ENCODE measurements at places on chromosomes 16 and 17.

DNA sequence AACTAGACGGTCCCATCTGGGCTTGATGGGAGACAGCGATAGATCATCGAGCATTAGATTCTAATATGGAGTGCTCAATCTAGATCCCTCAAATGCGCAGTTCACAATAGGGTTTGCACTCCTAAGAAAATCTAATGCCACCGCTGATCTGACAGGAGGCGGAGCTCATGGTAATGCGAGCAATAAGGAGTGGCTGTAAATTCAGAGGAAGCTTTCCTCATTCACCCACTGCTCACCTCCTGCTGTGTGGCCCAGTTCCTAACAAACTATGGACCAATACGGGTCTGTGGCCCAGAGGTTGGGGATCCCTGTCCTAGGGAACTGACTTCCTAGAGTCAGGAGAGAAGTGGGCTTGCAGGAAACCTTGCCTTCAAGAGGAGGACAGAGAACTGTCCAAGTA lies 25.2 kb upstream of the AMZ2 start:
- DNase-seq, result no peak

GRCh38 chr17:44793885-44794842 lies 35.4 kb downstream of the ADAM11 start:
- no peak for DNase-seq

GRCh38 chr16:29158785-29159184 lies 173.9 kb downstream of the LAT start:
- no peak for DNase-seq

- peak; percentile 73 for DNase-seq
These were observed 27.8 kb upstream of the MEAK7 start for GRCh38 chr16:84532291-84532724.

- DNase-seq, result no peak
These were observed 134.7 kb upstream of the ELAC2 start for GRCh38 chr17:13152501-13152900.

- no peak for DNase-seq
These were observed 29.1 kb upstream of the MED13 start for GRCh38 chr17:62094175-62094574.

DNA sequence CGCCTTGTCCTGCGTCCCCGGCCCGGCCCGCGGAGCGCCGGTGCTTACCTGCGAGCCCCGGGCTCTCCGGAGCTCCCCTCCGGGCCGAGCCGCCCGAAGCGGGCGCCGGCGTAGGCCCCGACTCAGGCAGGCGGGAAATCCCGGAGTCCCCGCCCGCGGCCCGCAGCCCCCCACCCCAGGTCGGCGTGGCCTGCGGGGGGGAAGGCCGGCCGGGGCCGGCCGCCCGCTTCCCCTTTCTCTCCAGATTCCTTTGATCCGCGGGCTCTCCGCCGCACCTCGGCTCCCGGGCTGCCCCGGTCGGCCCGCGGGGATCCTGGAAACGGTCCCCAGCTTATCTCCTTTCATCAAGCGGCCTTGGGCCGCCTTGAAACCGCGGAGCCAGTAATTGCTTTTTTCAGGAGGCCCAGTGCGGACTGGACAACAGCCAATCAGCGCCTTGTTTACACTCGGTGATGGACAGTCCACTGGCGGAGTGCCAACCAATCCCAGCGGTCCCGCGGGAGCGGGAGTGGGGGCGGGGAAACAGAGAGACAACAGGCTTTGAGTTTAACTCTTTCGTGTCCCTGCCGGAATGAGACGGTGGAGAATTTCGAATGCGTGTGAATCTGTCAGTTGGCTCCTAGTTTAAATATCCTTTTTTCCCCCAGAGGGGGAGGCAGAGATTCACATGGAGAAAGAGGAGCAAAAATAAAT lies 1.4 kb upstream of the BAHCC1 start:
- peak; percentile 100 for DNase-seq

DNA sequence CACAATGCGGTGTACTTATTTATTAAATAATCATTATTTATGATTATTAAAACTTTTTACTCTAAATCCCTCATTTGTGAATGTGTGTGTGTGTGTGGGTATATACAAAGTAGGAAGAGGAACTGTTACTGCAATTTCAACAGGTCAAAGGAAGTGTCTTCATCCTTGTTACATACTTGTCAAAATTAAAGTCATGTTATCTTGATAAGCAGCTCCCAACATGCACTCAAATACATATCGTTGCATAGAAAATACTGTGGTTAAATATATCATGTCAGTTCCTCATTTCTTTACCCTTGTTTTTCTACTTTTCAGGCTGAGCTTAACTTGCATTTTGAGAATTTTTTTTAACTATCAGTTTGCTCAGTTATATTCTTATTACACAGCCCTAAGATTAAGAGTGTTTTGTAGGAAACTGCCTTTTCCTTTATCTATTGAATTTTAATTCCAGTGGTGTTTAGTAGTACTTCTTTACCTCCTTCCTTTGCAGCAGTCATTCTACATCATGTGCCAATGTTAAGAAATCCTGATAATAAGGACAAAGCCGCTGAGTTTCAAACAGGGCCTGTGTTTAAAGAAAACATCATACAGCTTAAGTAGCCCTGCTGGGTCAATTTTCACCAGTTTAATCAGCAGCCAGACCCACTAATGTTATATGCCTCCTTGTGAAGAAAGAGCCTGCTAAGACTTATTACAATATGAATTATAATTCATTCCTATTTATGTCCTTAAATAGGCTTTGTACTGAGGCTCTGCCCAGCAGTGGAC lies 7.2 kb downstream of the EFCAB5 start:
- DNase-seq, result no peak

- no peak for DNase-seq
These were observed 240.7 kb downstream of the ZFHX3 start for GRCh38 chr16:72807245-72807644.

- DNase-seq, result no peak
These were observed 147.2 kb upstream of the MAF start for GRCh38 chr16:79747688-79748087.

DNA sequence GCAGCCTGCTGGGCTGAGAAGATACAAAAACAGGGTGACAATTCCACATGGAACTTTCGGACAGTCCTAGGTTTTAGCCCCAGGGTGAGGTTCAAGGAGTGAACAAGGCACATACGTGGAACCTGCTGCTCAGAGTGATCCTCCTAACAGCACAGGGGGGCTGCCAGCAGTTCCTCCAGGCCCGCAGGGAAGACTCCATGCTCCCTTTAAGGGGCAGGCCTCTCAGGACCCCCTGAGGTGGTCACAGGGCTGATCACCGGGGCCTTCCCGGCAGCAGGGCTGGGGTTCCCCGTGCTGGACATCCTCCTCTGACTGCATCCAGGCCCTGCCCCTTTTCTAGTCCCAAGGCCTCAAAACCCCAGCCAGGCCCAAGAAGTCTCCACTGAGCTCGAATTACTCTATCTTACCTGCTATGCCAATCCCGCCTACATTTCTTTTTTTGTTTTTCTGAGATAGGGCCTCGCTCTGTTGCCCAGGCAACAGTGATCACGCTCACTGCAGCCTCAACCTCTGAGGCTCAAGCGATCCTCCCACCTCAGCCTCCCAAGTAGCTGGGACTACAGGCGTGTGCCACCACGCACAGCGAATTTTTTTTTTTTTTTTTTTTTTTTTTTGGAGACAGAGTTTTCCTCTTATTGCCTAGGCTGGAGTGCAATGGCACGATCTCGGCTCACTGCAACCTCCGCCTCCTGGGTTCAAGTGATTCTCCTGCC lies 10.4 kb downstream of the CANT1 start:
- peak; percentile 30 for DNase-seq

- no peak for DNase-seq
These were observed 11.6 kb upstream of the STRADA start for GRCh38 chr17:63753215-63753614.

GRCh38 chr17:17172001-17172939 lies 33.9 kb downstream of the PLD6 start:
- DNase-seq, result no peak

DNA sequence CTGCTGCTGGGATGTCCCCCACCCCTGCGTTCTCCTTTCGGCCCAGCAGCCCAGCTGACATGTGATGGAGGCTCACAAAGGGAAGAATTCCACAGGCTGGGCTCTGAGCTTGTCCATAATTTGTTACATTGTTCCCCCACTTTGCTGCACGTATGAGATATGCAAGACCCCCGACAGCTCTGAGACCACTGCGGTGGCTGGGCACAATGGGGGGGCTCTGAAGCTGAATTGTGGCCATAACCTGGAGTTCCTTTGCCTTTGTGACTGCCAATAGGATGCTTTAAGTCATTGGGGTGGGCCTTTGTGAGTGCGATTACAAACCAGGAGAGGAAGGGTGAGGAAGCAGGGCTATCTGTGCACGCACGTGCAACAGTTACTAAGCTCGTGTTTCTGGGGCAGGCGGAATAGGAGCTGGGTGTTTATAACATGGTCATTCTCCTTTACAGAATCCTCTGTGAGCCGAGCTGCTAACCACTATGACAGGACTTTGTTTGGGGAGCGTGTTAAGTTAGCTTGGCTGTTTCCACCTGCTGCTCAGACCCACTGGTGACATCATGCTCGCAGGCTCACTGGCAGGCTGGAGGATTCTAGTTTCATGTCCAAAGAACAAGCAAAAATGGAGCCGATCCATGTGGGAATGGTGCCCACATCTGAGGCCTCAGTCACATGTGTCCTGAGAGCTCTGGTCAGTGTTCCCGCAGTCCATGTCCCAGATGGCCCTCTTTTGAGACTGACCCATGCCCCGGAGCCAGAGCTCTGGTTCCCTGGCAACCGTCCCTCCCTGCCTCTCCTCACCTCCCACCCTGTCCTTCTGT lies 208.3 kb upstream of the SALL1 start:
- no peak for DNase-seq

- DNase-seq, result peak; percentile 73
These were observed 13.9 kb downstream of the RECQL5 start for GRCh38 chr17:75652934-75653549.

- no peak for DNase-seq
These were observed 34.3 kb downstream of the STAT5B start for GRCh38 chr17:42241871-42242270.

Data from Caco-2 (cell line).